ENCODE measurements at places on chromosomes 5 and 9.

DNA sequence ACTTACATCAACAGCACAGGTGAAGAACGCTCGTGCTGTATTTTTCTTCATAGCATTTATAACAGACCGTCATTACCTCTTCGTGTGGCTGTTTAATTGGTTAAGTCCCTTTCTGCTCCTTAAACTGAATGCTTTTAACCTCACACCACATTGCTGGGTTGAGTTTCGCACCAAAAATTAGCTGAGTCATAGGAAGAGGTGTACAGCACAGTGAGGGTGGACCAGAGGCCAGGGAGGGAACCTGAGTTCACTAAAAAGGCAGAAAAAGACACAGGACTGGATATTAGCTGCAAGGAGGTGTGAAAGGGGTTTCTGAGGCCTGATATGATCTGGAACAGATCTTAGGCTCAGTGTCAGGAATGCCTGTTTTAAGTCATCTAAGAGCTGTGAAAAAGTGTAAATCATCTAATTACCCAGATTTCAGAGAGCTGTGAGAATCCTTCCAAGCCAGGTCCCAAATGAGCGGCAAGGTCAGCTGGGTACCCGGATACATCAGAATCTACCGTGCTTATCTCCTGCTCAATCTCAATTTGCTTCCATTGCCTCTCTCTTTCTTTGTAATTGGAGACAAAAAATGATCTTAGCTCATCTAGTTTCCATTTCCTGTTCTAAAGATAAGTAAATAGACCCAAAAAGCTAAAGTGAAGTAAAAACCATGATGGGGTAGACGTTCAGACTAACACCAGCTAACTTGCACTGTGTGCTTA is 7.1 kb upstream of the CFAP90 start:
- DNase-seq, result no peak

DNA sequence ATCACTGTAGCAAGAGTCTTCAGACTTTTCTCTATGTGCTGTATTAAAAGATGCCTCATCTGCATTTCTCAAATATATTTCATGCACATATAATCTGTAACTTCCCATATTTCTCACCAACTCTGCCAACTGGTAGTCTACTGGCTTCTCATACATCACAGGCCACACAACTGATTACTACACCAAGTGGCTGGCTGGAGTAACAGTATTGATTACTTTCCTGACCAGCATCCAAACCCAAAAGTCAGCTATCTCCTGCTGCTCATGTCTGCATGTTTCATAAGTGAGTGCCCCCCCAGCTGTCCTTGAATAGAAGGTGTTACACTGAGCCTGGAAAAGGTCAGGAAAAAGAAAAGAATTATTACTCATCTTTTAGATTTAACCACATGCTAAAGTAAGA is 17.4 kb downstream of the ERCC8 start:
- DNase-seq, result no peak

- DNase-seq, result no peak
Measured at GRCh38 chr5:173864126-173865050, 23.8 kb upstream of the CPEB4 start.

- no peak for DNase-seq
Measured at GRCh38 chr5:18526792-18527405, 892.6 kb downstream of the TAF11L14 start.

- no peak for DNase-seq
Measured at GRCh38 chr5:59421986-59422941, 471.3 kb downstream of the PDE4D start.

- DNase-seq, result no peak
Measured at GRCh38 chr5:147179562-147180147, 55.2 kb upstream of the STK32A start.

- DNase-seq, result no peak
Measured at GRCh38 chr9:76445976-76446375, 13.0 kb upstream of the GCNT1 start.

DNA sequence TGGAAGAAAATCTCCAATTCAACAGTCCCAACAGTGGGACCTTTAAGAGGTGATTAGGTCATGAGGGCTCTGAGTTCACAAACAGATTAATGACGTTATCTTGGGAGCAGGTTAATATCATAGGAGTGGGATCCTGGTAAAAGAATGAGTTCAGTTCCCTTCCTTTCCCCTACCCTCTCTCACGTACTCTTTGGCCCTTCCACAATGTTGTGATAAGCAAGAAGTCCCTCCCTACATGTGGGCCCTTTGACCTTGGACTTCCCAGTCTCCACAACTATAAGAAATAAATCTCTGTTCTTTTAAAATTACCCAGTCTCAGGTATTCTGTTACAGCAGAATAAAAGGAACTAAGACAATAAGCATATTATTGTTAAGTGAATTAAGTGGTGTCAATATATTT is 37.8 kb downstream of the SLC38A9 start:
- no peak for DNase-seq

- DNase-seq, result no peak
Measured at GRCh38 chr9:109017493-109017892, 4.2 kb upstream of the CTNNAL1 start.

DNA sequence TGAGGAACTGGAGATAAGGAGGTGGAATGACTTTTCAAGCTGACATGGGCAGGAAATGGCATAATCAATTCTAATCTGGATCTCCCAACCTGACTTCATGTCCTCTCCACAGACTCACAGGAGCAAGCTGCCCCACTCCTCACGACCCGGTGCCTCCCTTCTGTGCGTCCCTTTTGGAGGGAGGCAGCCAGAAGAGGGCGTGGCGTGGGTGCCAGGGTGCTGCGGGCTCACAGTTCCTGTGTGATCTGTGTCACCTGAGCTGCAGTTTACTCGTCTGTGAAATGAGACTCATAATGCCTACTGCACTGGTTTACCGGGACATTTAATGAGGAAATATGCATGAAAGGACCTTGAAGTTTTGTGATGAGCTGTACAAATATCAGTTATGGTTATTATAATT is 207.4 kb downstream of the DAB2IP start:
- DNase-seq, result no peak

DNA sequence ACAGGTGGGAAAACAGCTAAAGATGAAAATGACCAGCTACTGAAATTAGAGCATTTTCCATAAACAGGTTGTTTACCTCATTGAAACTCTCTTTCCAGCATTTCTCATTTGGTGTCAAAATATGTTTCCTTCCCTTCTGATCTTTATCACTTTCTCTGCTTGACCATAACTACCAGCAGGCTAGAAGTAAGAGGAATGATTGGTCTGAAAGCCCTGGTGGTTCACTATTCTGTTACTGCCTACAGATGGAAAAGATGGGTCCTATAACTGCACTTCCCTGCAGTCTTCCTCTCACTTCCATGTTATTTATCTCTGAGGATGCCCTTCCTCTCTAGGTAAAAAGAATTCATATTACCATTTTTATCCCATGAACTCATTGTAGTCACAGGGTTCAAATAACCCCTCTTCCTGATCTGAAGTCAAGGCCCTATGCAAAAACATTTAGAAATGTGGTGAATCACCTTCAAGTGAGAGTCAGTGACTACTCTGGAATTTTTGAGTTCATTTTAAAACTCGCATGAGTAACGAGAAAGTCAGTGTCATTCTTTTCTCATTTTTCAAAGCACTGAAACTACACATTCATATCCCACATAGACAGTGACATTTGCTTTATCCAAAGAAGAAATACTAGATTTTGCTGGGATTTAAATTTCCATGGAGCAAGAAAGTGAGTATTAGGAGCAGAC is 51.7 kb downstream of the ZNF474 start:
- DNase-seq, result no peak

DNA sequence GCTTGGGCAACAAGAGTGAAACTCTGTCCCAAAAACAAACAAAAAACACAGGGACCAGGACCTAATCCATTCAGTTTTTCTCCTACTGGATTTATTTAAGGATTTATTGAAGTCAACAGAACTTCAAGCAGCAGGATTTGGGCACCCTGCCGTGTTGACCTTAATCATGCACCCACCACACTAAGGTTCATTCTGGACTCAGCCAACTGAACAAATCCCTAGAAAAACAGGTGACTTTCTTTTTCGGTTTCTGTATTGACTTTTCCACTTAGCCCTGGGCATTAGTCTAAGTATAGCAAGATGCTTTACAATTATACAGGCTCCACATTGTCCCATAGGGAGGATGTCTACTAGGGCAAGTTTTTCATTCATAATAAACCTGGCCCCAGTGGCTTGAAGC is 30.0 kb downstream of the ZNF131 start:
- no peak for DNase-seq

DNA sequence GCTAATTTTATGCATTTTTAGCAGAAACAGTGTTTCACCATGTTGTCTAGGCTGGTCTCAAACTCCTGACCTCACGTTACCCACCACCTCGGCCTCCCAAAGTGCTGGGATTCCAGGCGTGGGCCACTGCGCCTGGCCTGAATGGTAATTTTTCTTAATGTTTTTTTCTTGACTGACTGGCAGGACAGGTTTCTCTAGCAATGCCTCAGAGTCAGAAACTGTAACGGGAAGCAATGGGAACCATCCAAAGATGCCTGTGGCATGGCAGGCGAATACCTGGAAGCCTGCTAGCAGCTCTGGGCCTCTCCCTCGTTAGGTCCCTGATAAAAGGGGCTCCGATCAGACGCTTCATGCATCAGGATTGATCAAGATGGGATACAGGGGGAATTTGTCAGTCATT is 639.2 kb downstream of the NR2F1-AS1 start:
- DNase-seq, result no peak

- DNase-seq, result no peak
Measured at GRCh38 chr9:37540634-37541033, 35.5 kb downstream of the FBXO10 start.

- no peak for DNase-seq
Measured at GRCh38 chr9:35490910-35491465, 1.1 kb downstream of the RUSC2 start.

GRCh38 chr5:178546675-178547033 is 43.5 kb downstream of the COL23A1 start:
- DNase-seq, result no peak

DNA sequence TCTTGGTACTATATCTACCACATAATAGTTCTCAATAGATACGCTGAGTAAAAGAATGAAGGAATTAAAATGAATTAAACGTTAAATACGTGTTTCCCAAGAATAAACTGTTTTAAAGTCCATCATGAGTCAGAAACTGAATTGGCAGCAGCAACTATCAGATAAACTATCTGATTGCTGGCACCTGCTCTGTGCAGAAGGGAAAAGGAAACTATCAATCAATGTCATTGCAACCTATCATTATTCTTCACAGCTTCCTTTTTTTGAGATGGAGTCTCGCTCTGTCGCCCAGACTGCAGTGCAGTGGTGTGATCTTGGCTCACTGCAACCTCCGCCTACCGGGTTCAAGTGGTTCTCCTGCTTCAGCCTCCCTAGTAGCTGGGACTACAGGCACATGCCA is 8.8 kb upstream of the WDR36 start:
- no peak for DNase-seq

DNA sequence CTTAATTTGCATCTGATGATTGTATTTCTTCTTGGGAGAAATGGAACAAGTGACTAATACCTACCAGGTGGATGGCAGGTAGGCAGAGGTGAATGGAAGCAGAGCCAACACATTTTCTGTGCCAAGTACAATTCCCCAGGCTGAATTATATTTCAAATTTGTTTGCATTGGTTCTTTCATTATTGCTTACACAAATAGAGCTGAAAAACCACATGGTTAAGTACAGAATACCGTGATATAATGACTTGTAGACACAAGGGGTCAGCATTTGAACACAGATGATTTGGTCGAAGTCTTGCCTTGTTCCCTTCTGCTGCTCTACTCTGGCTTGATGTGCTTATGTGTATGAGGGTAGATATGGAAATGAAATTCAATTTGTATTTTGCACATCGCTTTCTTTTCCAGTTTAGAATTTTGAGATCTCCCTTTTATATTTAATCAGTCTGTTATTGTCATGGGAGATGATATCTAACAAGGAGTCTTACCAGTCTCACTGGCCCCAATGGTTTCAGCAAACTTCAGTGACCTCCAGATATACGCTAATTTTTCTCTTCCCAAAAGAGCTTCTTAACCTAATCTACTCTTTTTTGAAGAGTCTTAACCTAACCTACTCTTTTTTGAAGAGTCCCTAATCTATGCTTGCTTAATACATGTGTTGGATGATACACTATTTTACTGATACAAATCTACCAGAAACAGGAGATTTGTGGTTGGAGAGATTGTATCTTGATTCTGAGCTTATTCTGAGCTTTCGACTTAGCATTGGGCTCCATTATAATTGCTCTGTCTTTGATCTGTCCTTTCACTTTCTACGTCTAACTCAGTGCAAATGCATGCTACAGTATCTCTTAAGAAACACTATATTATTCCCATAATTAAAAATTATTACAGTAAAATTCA is 88.1 kb downstream of the PCSK1 start:
- no peak for DNase-seq

DNA sequence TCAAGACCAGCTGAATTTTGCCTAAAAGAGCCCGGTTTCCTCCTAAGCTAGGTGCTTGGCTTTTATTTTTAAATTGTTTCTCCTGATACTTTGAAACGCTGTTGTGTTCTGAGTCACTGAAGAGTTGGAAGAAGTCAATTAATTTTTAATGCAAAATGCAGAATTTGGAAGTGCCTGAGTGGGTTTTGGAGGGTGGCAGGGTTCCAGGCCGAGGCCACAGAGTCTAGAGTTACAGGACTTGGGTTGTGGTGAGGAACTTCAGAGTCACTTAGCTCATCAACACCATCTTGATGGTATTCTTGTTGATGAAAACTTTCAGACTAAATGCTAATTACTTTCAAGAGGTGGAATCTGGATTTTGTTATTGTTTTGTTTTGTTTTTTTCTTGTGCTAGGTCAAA is 130.6 kb downstream of the PDZD2 start:
- DNase-seq, result no peak

DNA sequence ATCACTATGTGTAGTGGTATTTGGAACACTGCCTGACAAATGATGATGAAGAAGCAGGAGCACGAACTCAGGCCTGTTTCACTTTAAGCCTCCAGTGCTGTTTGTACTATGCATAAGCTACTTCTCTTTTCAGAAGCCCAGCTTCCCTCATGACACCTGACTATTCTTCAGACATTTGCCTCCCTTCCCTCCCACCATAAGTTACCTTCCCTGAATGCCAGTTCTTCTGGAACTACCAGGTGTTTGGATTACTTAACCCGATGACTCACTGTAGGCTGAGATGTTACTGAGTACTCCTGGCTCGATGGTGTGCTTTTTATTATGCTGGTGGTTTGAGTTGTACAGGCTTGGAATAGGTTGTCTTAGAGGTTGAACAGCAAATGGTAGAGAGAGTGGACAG is 180.0 kb downstream of the SPATA31D1 start:
- DNase-seq, result no peak

GRCh38 chr9:93204470-93205043 is 20.6 kb downstream of the WNK2 start:
- no peak for DNase-seq

DNA sequence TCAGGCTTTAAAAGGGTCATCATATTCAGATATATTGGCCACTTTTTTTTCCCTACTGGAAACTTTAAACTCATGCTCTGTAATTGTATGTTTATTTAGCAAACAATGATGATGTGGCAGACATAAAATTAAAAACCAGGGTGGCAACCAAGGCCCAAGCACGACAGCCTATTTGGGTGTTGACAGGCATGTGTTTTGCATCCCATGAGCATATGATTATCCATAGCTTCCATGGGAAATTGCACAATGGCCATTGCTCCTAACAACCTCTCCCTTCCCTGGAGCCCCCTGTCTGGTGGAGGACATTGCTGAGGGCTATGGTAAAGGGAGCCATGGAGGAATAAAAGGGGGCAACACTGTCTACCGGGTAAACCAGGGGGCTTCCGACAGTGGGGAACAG is 134.7 kb downstream of the GAS1 start:
- no peak for DNase-seq

- no peak for DNase-seq
Measured at GRCh38 chr5:160792281-160792680, 59.7 kb downstream of the ATP10B start.
